ENCODE measurements at places on chromosomes 12 and 14.

GRCh38 chr12:60035835-60036234 is 440.0 kb downstream of the SLC16A7 start:
- no peak overlapping the region for H3K4me3 ChIP-seq
- no peaks in the 10 kb centered on the region for H3K36me3 ChIP-seq
- no peaks in the 10 kb centered on the region for H3K4me1 ChIP-seq
- H3K27ac ChIP-seq: no peak overlapping the region
- no peak for DNase-seq

GRCh38 chr12:125185740-125186470 is 120.7 kb downstream of the AACS start:
- peaks cover 24% of the 10 kb centered on the region for H3K27me3 ChIP-seq
- no peak for DNase-seq
- peaks cover 20% of the 10 kb centered on the region for H3K4me1 ChIP-seq

- no peaks in the 10 kb centered on the region for H3K36me3 ChIP-seq
- no peak for DNase-seq
- H3K4me1 ChIP-seq: peaks cover 10% of the 10 kb centered on the region
- H3K4me3 ChIP-seq: no peak overlapping the region
- no peaks in the 10 kb centered on the region for H3K27me3 ChIP-seq
- H3K27ac ChIP-seq: no peak overlapping the region
Measured at GRCh38 chr12:45336331-45336730, 120.4 kb downstream of the ANO6 start.

- no peaks in the 10 kb centered on the region for H3K36me3 ChIP-seq
- H3K4me3 ChIP-seq: no peak overlapping the region
- H3K27ac ChIP-seq: no peak overlapping the region
- H3K27me3 ChIP-seq: peaks cover 5% of the 10 kb centered on the region
- DNase-seq: no peak
Measured at GRCh38 chr14:103304706-103305105, 29.3 kb upstream of the EIF5 start.

DNA sequence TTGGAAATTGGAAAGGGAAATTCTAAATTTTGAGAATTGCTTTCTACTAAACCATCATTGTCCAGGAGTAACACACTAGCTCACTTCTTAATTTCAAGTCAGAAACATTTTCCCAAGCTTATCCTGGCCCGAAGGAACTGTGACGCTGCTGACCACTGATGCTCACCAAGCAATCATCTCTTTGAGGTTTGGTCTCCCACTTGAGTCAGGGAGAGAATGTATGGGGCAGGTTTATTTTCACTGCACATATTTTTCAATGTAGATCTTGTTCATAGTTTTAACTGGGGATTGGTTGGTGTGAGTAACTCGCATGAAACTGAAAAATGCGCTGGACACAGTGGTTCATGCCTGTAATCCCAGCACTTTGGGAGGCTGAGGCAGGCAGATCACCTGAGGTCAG is 12.9 kb upstream of the RNASE10 start:
- peak overlapping the region; percentile 85 for H3K27ac ChIP-seq
- H3K36me3 ChIP-seq: no peaks in the 10 kb centered on the region
- H3K4me1 ChIP-seq: peaks cover 75% of the 10 kb centered on the region
- H3K27me3 ChIP-seq: no peaks in the 10 kb centered on the region
- no peak overlapping the region for H3K4me3 ChIP-seq
- DNase-seq: no peak

- H3K27ac ChIP-seq: peak overlapping the region; percentile 33
- no peak overlapping the region for H3K4me3 ChIP-seq
- H3K36me3 ChIP-seq: no peaks in the 10 kb centered on the region
- H3K4me1 ChIP-seq: peaks cover 11% of the 10 kb centered on the region
Measured at GRCh38 chr14:100547633-100548294, 39.5 kb downstream of the BEGAIN start.

GRCh38 chr14:50656776-50657175 is 11.3 kb downstream of the SAV1 start:
- H3K36me3 ChIP-seq: no peaks in the 10 kb centered on the region
- H3K27me3 ChIP-seq: no peaks in the 10 kb centered on the region
- no peak for DNase-seq
- no peak overlapping the region for H3K4me3 ChIP-seq
- H3K4me1 ChIP-seq: peaks cover 8% of the 10 kb centered on the region

DNA sequence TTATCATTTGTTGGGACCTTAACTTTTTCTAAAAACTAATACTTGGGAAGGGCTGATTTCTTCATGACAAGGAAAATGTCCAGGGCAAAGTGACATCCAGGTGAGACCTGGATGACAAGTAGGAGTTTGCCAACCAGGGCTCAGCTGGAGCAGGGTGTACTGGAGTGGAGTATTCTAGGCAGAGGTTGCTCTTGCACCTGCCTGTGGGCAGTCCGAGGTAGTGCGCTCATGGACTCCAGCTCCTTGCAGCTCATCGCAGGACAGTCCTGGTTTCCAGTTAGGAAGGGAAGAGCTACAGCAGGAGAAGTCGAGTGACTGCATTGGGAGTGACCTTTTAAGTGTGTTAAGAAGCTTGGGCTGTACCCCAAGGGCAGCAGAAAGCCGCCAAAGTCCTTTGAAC is 175.9 kb downstream of the PELI2 start:
- H3K27me3 ChIP-seq: no peaks in the 10 kb centered on the region
- no peaks in the 10 kb centered on the region for H3K36me3 ChIP-seq
- H3K4me3 ChIP-seq: no peak overlapping the region
- DNase-seq: no peak
- no peak overlapping the region for H3K27ac ChIP-seq
- no peaks in the 10 kb centered on the region for H3K4me1 ChIP-seq

- H3K4me3 ChIP-seq: no peak overlapping the region
- no peaks in the 10 kb centered on the region for H3K27me3 ChIP-seq
- no peak overlapping the region for H3K27ac ChIP-seq
- no peak for DNase-seq
Measured at GRCh38 chr12:127239781-127240180, 1027.2 kb upstream of the TMEM132C start.

GRCh38 chr12:118307069-118307954 is 65.4 kb downstream of the TAOK3 start:
- H3K36me3 ChIP-seq: no peaks in the 10 kb centered on the region
- no peak for DNase-seq
- H3K27ac ChIP-seq: peak overlapping the region; percentile 65
- no peaks in the 10 kb centered on the region for H3K4me1 ChIP-seq
- no peaks in the 10 kb centered on the region for H3K27me3 ChIP-seq

DNA sequence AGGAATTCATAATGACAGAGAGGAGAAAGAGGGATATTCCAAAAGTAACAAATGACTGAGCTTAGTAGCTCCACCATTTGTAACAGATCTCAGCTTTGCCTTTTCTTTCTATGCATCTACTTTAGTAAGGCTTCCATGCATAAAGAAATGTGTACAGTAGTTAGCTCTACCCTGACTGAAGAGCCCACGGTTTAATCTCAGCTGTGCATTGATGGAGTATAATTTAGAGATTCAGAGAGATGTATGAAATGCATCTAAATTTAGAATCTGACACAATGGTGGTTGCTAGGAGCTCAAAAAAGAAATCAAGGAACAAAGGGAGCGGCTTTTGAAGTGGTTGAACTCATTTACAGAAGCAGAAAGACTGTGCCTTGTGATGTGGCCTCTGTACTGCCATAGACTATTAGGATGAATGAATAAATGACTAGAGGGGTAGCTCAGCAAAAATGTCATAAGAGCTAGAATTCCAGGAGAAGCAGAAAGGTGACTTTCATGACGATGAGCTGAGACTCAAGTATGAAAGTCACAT is 838.6 kb downstream of the RPS29 start:
- H3K4me1 ChIP-seq: no peaks in the 10 kb centered on the region
- no peaks in the 10 kb centered on the region for H3K36me3 ChIP-seq
- H3K27me3 ChIP-seq: no peaks in the 10 kb centered on the region
- DNase-seq: no peak
- no peak overlapping the region for H3K4me3 ChIP-seq
- H3K27ac ChIP-seq: no peak overlapping the region

GRCh38 chr14:102231476-102232347 is 73.3 kb downstream of the MOK start:
- DNase-seq: no peak
- no peak overlapping the region for H3K4me3 ChIP-seq
- H3K27me3 ChIP-seq: no peaks in the 10 kb centered on the region
- peaks cover 15% of the 10 kb centered on the region for H3K36me3 ChIP-seq

DNA sequence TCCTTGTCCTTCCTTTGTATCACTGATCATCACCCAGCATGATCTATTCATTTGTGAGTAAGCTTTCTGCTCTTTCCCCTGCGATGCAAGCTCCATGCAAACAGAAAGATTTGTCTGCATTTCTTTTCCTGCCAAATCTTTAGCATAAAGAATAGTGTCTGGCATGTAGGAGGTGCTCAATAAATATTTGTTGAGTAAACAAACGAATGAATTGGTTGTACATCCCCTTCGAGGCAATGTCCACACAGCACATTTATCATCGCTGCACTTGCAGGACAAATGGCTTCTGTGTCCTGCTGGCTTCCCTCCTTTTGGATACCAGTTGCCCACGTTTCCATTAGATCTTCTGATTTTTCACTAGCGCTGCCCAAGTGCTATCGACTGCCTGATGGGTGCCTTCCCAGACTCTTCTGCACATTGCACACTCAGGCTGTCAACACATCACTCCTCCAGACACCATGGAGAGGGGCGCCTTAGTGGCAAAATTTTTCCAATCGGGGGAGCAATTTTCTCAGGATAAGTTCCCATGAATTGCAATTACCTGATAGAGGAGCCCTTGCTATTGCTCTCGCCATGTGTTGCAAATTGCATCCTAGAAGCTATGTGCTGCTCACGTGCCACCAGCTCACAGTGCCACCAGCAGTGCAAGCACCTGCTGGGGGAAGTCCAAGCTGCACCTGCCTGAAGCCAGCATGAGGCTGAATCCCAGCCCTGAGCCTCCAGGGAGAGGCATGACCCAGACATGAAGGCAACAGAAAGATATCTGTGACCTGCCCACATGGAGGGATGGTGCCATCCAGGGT is 206.6 kb downstream of the KIF26A start:
- no peak for DNase-seq
- H3K4me1 ChIP-seq: peaks cover 13% of the 10 kb centered on the region
- no peak overlapping the region for H3K27ac ChIP-seq
- H3K27me3 ChIP-seq: peaks cover 62% of the 10 kb centered on the region

GRCh38 chr12:109500406-109501185 is 23.2 kb downstream of the UBE3B start:
- peaks cover 100% of the 10 kb centered on the region for H3K36me3 ChIP-seq
- no peaks in the 10 kb centered on the region for H3K27me3 ChIP-seq
- no peak overlapping the region for H3K27ac ChIP-seq
- peaks cover 6% of the 10 kb centered on the region for H3K4me1 ChIP-seq
- no peak for DNase-seq

GRCh38 chr14:68369281-68370056 is 423.4 kb downstream of the ZFP36L1 start:
- no peaks in the 10 kb centered on the region for H3K27me3 ChIP-seq
- H3K36me3 ChIP-seq: no peaks in the 10 kb centered on the region
- H3K4me1 ChIP-seq: peaks cover 10% of the 10 kb centered on the region
- H3K4me3 ChIP-seq: no peak overlapping the region
- DNase-seq: no peak
- H3K27ac ChIP-seq: no peak overlapping the region

DNA sequence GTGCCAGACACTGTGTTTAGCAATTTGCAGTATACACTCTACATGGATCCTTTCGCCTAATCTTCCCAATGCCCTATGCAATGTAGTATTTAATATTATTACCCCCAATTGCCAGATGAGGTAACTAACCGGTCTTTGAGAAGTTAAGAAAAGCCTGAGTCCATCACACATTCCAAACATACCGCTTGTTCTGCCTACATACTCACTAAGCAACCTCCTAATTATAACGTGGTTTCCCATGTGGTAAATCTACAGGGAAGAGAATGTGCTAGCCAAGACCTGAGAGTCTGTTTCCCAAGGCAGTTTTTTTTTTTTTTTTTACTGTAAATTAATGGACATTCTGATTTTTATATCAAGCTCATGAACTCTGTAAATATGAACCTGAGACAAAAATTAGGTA is 37.2 kb downstream of the ATP2B1 start:
- no peak overlapping the region for H3K27ac ChIP-seq
- H3K4me1 ChIP-seq: no peaks in the 10 kb centered on the region
- H3K36me3 ChIP-seq: no peaks in the 10 kb centered on the region
- H3K4me3 ChIP-seq: no peak overlapping the region
- no peaks in the 10 kb centered on the region for H3K27me3 ChIP-seq

- H3K27me3 ChIP-seq: no peaks in the 10 kb centered on the region
- no peak for DNase-seq
- H3K36me3 ChIP-seq: no peaks in the 10 kb centered on the region
Measured at GRCh38 chr12:6263931-6264330, 46.6 kb upstream of the PLEKHG6 start.

GRCh38 chr12:40017488-40017887 is 88.4 kb downstream of the SLC2A13 start:
- no peaks in the 10 kb centered on the region for H3K36me3 ChIP-seq
- H3K4me3 ChIP-seq: no peak overlapping the region
- no peak for DNase-seq
- no peaks in the 10 kb centered on the region for H3K27me3 ChIP-seq

DNA sequence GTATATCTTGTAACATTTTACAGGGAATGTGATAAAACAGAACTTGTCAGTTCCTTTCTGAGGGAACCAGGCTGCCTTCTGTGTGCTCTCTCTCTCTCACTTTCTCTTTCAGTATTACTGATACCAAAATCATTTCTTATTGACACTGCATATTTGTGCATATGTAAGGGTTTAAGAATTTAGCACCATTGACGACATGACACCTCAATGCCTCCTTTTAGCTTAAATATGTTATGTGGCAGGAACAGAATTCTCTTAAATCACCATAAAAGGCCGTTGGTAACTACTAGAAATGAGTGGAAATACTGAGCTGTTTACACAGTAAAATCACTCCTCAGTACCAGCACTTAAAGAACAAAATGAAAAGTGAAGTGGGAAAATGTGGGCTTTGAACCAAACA is 457.7 kb upstream of the SYT1 start:
- H3K27me3 ChIP-seq: no peaks in the 10 kb centered on the region
- DNase-seq: no peak
- no peak overlapping the region for H3K27ac ChIP-seq
- H3K36me3 ChIP-seq: no peaks in the 10 kb centered on the region
- no peaks in the 10 kb centered on the region for H3K4me1 ChIP-seq

DNA sequence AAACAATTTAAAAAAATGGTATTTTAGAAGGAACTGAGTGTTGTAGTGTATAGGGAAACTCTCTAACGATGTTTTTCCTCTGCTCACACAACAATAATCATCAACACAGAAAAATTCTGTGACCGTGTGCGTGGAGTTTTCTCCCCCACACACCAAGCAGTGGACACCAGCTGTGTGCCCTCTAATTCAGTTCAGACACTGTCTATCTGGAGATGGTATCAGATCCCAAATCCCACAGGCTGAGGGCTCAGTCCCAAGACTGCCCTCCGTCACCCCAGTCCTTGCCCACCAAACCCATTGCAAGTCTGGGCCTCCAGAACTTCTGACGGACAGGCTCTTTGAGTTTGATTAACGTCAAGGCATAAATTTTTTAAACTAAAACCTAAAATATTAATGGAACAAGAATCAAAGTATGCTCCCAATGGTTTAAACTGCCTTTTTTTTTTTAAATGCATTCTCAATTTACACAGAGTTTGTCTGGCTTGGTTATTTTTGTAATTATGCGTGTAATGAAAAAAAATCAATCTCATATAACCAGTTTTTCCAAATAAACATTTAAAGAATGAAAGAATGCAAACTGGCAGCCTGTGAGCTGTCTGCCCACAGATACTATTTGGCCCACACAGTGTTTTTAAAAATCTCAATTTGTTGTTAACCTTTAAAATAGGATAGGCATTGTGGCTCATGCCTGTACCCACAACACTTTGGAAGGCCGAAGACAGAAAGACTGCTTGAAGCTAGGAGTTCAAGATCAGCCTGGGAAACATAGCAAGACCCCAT is 19.2 kb downstream of the BLTP3B start:
- no peak overlapping the region for H3K27ac ChIP-seq
- no peak for DNase-seq
- peaks cover 14% of the 10 kb centered on the region for H3K4me1 ChIP-seq
- H3K27me3 ChIP-seq: no peaks in the 10 kb centered on the region
